NCI-H460 (cell line): ENCODE measurements at places on chromosomes 11 and 22. TPM values are rescaled to one million over a fixed set of nuclear protein-coding genes. Genes with fewer than 3 reads are reported as not detected.

GAB4 gene
- not detected in 2 replicates for total RNA-seq

PLEKHB1 gene
- total RNA-seq, result 0.15 TPM in 1 of 2 replicates, not detected in the other

UBE2L3 gene
- 62.5 and 62.8 TPM in 2 replicates for total RNA-seq

TYR gene
- not detected in 2 replicates for total RNA-seq

KRTAP5-11 gene
- not detected in 2 replicates for total RNA-seq

IPO7 gene
- total RNA-seq, result 126 and 141 TPM in 2 replicates
